Fibroblast of skin of abdomen (primary cell): ENCODE measurements at places on chromosomes 7 and 10.
A peak's percentile ranks its signal among the peaks of the same experiment; 100 is the strongest.

- DNase-seq = no peak
Observed at GRCh38 chr10:19833170-19833824, 17.1 kb downstream of the PLXDC2 start.

DNA sequence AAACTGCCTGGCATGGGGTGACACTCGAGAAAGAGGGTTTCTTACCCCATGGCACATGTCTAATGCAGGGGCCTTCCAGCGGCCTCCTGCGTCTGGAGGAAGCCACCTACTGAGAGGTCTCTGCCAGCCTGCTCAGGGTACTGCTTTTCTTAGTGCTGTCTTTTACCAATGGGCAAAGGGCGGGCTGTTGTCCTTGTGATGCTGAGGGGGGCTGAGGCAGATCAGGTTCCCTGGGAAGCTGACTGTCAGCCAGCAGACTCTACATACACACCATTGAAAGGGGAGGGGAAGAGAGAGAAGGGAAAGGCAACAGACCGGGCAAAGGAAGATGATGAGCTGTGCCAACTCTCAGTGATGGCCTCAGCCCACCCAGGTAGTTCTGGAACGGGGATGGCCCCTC is 48.7 kb downstream of the COL13A1 start:
- DNase-seq = no peak

GRCh38 chr10:92567952-92568600 is 5.8 kb downstream of the IDE start:
- peak; percentile 48 for DNase-seq

DNA sequence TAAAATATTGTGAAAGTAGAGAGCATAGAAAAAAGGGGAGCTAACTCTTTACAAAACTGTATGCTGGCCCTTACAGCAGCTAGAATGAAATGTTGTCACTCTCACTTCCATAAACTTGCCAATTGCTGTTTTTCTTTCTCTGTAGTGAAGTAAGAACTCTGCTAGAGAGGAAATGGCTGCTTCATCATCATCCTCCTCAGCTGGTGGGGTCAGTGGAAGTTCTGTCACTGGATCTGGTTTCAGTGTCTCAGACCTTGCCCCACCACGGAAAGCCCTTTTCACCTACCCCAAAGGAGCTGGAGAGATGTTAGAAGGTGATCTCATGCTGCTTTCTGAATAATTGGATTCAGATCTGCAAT is 7.6 kb upstream of the ASCC1 start:
- DNase-seq = no peak

DNA sequence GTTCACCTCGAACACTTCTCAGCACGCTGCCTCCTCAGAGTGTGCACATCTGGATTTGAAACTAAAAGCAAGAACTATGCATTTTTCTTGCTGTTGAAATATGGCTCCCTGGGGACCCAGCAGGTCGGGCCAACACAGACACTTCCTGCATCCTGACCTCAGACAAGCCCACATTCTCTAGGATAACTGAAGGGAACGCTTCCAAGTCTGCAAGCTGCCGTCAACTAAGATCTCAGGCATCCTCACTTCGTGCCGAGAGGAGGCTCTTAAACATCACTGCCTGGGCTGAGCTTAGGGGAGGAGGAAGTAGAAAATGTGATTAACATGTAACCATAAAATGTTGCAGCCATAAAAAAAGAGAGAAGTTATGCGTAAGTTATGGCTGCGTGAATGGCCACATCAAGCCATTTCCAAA is 65.5 kb downstream of the PYROXD2 start:
- DNase-seq = peak; percentile 100

DNA sequence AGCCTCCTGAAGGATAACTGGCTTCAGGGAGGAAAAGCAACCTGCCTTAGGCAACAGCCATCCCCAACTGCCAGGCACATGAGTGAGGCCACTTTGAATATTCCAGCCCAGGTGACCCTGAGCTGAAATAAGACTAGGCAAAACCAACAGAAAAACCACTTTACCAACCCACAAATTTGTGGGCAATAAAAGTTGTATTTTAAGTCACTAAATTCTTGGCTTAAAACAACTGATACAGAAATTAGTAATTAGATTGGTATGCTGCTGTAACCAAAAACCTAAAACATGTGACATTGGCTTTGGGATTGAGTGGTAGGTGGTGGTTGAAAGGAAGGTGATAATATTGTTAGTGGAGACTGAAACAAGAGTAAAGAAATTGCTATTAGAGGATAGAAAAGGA is 39.9 kb downstream of the ABCB4 start:
- peak; percentile 27 for DNase-seq

- DNase-seq = no peak
Observed at GRCh38 chr10:16381083-16381482, 55.7 kb upstream of the PTER start.

GRCh38 chr7:157528785-157529341 is 192.1 kb downstream of the DNAJB6 start:
- no peak for DNase-seq

DNA sequence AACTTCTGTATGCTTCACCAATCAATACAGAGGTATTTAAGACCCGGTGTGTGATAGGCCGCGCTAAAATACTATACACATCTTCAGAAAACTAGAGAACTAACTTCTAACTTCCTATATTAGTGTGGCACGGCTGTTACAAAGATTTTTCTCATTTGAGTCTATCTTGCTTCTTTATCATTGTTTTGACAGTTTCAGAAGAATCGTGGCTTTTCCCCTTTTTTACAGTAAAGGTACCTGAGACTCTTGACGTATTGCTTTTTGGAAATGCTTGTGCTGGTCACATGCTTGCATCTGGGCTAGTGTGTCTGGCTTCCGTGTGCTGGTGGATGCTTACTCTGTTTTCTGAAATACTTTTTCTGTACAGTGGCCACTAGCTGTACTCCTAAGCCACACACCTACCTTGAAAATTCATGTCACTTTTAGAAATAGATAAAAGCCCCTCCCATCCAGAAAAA is 12.7 kb downstream of the IKZF1 start:
- DNase-seq = no peak

- DNase-seq = no peak
Observed at GRCh38 chr10:124357561-124357885, 61.2 kb downstream of the OAT start.

- DNase-seq = peak; percentile 71
Observed at GRCh38 chr7:3272691-3273141, 28.3 kb upstream of the SDK1 start.

GRCh38 chr7:43439631-43440401 is 143.1 kb upstream of the STK17A start:
- DNase-seq = peak; percentile 44

GRCh38 chr10:82574081-82574480 is 699.1 kb downstream of the NRG3 start:
- DNase-seq = no peak

- DNase-seq = no peak
Observed at GRCh38 chr10:113911839-113912238, 57.4 kb downstream of the NHLRC2 start.

DNA sequence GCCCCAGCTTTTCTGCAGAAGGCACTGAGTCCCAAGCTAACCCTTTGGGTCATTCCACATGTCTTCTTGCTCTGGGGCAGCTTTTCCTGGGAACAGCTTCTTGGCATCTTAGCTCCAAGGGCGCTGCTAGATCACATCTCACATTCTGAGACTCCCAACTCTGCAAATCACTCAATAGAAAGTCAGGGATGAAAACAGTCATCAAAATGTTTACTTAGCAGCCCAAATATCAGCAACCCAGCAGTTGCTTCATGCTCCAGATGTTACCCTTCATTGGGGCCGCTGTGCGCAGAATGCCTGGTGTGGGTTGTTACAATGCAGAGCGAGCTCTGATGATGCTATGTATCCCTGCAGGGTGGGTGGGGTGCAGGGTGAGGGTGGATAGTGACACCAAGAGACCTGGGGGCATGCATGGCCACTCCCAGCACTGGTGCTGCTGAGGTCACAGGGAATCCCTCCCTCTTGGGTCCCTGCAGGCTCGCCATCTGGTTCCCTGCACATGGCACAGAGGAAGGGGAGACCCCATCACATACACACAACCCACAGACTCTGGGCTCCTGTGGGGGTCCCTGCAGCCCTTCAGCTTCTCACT is 19.0 kb downstream of the WDFY4 start:
- DNase-seq = no peak

- peak; percentile 27 for DNase-seq
Observed at GRCh38 chr7:94288096-94288495, 106.6 kb upstream of the COL1A2 start.

DNA sequence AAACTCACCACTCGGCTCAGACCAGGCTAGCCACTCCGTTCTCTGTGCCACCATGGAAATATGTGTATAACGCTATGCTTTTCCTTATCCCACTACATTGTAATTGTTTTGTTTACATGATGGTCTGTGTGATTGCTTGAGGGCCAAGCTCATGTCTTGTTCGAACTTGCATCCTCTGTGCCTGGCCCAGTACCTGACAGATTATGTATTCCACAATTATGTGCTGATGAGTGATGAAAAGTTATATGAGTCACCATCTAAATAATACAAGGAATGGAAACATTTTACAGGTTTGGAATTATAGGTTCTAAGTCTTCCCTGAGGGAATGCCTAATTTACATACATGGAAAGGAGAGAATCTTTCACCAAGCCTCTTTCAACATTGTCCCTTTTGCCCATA is 137.4 kb downstream of the C7orf25 start:
- no peak for DNase-seq

DNA sequence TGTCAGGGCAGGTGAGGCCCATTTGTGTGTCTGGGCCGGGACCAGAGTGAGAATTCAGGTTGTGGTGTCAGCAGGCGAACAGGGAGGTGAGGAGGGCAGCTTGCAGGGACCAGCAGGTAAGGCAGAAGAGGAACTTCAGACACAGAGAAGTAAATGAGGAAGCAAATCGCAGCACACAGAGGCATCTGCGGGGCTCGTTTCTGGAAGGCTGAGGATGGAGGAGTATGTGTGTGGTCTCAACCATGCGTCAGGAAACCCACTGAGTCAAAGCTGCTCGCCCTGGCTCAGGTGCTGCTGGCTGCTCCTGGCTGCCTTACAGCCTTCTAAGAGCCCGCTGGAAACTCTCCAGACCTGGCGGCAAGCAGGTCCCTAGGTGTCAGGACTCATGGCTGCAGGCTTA is 26.9 kb upstream of the PITRM1 start:
- DNase-seq = no peak

DNA sequence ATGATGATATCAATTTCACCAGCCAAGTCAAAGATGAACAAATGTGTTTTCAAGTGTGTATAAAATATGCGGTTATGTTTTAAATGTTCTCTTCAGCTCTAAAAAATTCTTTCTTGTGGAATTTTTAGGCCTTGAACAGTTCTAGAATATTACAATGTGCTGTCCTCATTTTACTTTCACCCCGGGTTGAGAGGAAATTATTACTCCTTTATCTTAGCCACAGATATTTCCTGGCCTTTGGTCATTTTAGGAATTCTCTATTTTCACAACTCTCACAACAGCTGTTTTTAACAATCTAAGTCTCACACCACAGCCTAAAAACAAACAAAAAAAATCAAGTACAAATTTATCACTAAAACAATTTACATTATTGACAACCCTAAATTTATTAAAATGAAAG is 112.2 kb upstream of the HGF start:
- DNase-seq = peak; percentile 8

DNA sequence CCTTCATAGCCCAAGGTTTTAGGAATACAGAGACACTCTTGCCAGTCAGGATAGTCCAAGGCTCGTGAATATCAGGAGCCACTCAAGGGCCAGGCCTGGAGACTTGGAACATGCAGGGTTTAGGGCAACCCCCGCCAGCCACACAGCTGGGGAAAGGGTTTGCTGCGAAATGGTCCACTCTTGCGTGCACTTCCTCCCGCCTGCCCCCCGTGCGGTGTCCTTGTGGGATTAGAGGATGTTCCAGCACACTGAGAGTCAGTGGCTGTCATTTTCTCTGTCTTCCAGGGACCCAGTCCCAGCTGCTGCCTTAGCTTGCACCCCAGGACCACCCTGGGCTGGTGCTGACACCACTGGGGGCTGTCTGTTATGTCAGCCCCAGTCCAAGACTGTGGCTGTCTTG is 38.5 kb downstream of the POR start:
- DNase-seq = no peak

GRCh38 chr10:48543182-48543844 is 61.6 kb downstream of the ARHGAP22 start:
- DNase-seq = no peak
